ENCODE measurements at places on chromosomes 6 and 20. TPM values are rescaled to one million over a fixed set of nuclear protein-coding genes. Genes with fewer than 3 reads are reported as not detected.

DDO gene
- 7.9 TPM for total RNA-seq

GLP1R gene
- total RNA-seq, result 4.3 TPM

RNF182 gene
- total RNA-seq, result 0.21 TPM

DNA sequence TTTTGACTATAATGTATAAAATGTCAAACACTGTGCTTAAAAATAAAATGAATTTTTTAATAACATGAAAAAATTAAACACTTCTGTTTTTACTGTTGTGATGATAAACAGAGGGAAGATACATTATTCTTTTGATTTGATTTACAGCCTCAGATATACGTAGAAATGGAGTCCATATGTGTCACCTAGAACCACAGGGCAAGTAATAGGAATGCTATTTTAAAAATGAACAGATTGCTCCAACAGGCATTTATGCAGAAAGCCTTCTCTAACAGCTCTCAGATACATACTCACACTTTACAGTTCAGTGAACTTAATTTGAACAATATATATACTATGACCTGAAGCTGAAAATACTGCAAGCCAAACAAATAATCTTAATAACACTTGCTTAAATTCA, 1551.0 kb downstream of the GRIK2 start:
- DNase-seq, result no peak

- no peak for DNase-seq
Observed at GRCh38 chr6:7866526-7866925, 44.1 kb downstream of the TXNDC5 start.

- no peak for DNase-seq
Observed at GRCh38 chr6:152091851-152092341, 284.4 kb downstream of the ESR1 start.

DNA sequence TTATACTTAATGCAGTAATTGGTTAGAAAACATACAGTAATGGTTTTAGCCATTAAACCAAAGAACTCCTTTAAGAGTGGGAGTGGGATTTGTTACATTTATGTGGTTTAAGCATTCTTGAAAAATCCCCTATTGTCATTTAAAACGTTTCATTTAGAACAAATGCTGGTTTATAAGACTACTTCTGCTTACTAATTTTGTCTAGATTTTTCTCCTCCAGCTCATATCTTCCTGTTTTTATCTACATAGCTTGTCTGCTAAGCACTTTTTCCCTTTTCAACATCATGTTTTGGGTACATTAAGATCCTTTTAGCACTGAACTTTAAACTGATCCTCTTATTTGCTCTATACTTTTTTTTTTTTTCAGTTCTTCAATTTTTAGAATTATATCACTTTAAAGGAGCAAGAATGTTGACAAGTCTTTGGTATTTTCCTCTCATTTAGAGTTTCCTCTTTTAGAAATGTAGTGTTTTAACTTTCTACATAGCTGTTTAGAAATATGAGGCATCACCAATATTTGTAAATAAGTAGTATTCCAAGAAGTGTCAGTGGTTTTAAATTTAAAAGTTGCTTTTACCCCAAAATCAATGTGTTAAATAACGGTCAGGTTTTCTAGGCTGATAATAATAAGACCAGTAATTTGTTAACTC, 80.9 kb downstream of the SESN1 start:
- no peak for DNase-seq

GRCh38 chr6:11341867-11342266, 109.4 kb upstream of the NEDD9 start:
- DNase-seq, result no peak

DNA sequence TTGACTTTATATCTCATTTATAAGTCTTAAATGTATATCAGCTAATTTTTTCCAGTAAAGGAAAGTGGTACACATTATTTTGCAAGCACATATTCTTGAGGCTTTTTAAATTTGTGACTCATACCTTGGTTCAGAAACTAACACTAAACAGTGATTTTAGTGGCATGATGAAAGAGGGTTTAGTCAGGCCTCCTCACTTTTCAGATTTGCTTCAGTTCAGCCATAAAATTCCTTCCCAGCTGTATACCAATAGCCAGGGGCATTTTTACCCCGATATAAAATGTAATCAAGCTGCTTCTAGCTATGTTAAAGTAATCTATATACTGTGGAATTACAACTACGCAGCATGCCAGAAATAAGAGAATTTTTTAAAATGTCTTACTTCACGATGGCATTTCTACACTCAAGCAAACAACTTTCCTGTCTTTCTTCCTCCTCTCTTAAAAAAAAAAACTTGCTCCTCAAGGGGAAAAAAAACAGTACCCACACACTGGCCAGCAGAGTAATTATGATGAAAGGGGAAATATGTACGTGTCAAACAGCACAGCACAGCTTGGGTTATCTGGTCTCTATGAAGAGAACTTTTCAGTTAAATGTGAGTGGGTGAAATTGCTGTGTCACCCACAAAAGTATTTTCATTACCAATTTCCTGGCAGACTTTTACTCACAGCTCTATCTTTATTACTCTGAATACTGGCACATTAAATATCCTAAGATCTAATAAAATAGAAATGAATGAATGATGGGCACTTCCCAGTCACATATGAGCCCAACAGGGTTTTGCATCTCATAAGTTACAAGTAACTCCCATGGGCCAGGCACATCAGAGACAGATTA, 244.8 kb upstream of the TENT5A start:
- no peak for DNase-seq

Measured in left cardiac atrium (tissue), 4 donors.